ENCODE measurements at places on chromosomes 4 and X.
A peak's percentile ranks its signal among the peaks of the same experiment; 100 is the strongest.

- DNase-seq = peak; percentile 18
Measured at GRCh38 chr4:152534541-152535359, 1.1 kb downstream of the FBXW7 start.

GRCh38 chr4:148015058-148015457 lies 283.2 kb downstream of the ARHGAP10 start:
- no peak for DNase-seq

- no peak for DNase-seq
Measured at GRCh38 chrX:10831716-10832502, 211.5 kb upstream of the MID1 start.

DNA sequence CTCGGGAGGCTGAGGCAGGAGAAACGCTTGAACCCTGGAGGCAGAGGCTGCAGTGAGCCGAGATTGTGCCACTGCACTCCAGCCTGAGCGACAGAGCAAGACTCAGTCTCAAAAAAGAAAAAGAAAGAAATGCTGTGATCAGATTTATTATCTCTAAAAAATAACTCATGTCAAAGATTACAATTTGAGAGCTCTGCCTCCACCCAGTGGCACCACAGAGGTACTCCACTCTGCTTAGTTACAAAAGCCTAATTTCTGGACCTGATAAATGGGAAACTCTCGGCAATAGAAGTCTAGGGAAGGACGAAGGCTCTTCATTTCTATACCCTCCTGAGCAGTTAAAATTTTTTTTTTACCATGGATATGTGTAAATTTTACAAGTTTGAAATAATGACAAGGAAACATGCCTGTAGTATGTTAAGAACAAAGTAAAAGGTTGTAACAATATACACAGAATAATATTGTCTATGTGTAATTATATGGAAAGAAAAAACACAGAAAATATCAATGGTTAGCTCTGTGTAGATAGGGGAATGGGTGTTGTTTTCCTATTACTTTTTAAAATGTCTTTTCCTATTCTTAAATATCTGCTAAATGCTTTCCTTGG lies 149.8 kb downstream of the STIM2 start:
- peak; percentile 38 for DNase-seq

GRCh38 chr4:82900066-82900410 lies 497 bp upstream of the THAP9 start:
- no peak for DNase-seq

DNA sequence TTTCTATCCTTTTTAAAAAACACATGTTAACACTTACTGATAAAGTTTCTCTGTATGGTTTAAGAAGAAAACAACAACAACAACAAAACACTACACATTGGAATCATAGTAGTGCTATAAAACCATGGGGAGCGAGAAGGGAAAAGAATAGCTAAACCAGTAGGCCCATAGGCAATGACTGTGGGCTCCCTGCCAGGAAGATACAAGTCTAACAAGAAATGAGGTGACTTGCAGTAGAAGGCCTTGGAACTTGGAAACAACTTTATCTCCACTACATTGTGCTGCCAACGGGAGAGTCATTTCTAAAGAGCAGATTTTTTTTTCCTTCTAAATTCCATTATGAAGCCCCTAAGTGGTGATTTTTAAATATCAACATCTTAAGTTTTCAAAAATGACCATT lies 78.0 kb downstream of the GPC4 start:
- no peak for DNase-seq

DNA sequence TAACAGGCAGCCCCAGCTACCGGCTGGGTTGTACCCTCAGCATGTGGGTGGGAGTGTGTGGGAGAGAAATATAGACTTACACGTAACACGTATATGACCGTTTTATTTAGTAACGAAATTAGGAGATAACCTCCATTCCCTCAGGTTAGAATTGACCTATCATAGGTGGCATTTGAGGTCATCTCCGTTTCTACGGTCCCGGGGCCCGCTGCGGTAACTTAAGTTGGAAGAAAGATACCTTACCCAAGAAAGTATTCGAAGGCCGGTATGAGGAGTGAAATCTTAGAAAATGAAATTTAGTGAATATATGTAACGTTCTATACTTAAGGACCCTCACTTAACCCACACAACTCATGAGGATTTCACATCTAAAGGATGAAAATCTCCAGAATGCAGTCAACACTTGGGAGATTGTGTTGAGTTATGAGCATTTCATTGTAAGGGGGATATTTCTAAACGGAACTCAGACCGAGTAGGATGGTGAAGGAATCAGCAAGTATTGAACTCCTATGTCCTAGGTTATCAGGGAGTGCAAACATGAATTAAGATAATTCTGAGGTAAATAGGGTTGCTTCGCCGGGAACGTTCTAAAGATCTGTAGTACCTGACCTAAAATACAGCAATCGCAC lies 891 bp downstream of the CISD2 start:
- DNase-seq = no peak

GRCh38 chr4:177450426-177451107 lies 8.3 kb upstream of the AGA start:
- no peak for DNase-seq

DNA sequence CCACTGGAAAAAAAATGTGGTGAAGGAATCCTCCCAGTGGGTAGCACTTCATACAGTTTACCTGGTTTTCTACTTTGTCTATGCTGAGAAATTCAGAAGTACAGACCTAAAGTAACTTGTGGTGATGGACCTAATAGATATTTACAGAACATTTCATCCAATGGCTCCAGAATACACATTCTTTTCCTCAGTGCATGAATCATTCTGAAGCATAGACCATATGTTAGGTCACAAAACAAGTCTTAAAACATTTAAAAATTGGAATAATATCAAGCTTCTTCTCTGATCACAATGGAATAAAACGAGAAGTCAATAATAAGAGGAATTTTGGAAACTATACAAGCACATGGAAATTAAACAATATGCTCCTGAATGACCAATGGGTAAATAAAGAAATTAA lies 450.1 kb upstream of the INTU start:
- DNase-seq = no peak

GRCh38 chr4:174228988-174229387 lies 54.5 kb downstream of the FBXO8 start:
- DNase-seq = no peak

GRCh38 chr4:65538571-65538970 lies 131.7 kb downstream of the EPHA5 start:
- no peak for DNase-seq

- no peak for DNase-seq
Measured at GRCh38 chr4:174537634-174538033, 15.3 kb upstream of the HPGD start.

DNA sequence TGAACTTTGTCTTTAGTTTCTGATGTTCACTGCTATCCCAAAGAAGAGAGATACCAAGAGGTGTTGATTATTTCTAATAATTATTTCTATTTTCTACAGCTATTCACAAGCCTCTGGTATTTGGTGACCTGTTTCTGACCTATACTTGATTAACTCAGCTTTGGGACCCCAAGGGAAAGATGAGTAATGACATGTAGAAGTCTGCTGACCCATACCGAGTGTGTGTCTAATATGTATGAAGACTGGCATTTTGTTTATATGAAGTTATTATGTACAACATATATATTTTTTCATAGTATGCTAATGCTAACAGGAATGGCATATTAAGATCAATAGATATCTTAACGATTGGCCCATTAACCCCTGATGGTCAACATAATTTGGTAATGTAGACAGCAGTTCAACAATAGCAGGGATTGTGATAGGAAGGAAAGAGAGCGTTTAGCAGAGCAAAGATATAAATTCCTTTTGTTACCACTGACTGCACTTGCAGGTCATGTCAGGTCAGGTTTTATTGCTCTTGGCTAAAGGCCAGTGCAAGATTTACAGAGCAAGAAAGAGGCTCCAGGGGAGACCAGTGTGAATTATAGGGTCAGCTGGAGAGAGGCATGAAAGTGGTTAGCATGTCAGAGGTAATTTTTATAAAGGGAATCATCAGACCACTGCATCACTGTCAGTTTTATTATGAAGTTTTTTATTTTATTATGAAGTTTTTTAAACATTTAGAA lies 94.7 kb upstream of the DIPK2B start:
- no peak for DNase-seq

GRCh38 chr4:81921751-81922159 lies 450.0 kb upstream of the RASGEF1B start:
- DNase-seq = no peak

- no peak for DNase-seq
Measured at GRCh38 chrX:6683353-6683752, 148.4 kb upstream of the VCX3A start.

DNA sequence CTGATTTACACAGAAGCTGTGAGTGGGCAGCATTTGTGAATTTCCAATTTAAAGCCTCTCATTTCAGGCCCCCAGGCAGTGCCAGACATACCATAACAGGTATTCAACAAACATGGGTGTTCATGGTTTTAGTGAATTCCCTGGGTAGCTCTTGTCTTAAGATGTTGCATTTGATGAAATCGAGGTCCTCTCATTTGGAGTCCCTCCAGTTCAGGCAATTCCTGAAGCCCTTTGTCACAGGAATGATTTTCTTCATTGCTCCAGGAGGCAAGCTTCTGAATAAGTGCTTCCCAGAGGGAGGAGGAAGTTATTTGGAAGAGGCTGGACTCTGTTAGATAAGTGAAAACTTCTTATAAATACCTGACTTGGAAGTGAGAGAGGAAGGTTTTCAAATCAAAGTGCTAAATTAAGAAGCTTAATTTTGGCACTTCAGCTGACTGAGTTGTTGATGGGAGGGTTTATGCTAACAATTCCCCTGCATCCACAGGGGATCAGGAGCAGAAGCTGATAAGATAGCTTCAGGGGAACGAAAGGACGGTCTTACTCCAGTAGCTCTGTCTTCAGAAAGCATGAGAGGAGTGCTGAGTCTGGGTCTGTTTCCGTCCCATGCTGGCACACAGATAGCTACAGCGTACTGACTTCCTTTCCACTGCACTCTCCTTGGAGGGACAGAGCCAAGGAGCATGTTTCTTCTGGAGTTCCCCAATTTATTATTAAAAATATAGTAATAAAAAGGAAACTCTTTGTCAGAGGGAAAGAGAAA lies 543.1 kb downstream of the GBA3 start:
- DNase-seq = no peak

DNA sequence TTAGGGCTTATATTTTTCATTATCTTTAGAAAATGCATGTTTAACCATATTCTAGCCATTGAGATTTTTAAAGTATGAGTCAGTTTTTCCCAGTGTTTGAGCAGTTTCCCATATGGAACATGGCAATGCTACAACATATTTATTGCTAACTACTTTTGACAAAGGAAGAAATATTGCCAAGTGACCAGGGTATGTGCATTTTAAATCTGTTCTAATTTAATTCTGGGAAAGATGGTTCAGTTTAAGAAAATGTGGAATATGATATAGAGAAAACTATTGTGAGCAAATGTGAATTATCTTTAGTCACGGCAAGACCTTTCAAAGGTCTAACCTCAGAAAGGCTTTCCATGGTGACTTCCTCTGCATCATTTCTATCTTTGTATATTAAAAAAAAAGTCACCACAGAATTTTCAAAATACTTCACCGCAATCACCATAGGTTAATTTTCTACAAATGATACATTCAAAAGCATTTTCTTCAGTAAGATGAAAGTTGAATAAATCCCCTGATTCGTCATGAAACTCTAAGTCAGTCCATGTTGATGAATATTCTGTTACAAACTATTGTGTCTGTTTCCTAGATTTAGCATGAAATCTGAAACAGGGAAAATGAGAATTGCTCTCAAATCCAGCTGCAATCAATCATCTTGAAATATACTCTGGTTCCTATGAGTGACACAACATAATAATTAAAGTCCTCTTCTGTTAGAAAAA lies 2349.0 kb upstream of the TENM3 start:
- no peak for DNase-seq

GRCh38 chr4:169618286-169618685 lies 2.1 kb upstream of the CLCN3 start:
- no peak for DNase-seq

DNA sequence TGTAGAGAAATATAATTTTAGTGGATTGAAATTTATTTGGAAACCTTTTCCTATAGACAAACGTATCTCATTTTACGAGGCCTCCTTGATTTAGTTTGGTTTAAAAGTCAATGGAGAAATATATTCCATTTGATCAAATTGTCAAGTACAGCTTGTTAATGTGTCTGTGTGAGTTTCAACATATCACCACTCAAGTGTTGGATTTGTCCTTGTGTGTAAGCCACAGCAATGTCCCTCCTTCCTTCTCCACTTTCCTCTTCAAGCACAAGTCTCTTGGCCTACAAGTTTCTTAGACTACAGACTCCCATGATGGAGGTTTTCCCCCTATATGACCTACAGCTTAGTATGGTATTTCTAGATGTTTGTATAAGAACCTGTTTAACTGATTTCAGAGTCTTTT lies 104.7 kb downstream of the SYNPO2 start:
- DNase-seq = no peak

- no peak for DNase-seq
Measured at GRCh38 chr4:141497627-141498026, 138.8 kb upstream of the IL15 start.

DNA sequence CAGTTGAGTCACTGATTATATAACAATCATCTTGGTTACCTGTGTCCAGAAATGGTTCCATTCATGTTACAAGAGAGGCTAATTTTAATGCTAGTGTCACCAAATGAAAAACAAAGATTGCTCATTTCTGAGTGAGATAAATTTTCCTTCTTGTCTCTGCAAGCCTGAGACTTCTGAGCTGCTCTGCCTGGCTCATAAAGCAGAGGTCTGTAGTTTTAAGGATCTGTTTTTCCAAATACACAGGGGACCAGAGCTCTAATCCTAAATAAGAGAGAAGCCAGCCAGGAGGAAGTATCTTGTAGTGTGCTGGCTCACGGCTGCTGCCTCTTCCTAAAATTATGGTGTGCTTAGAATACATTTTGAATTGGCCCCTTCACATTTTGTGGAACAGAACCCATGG lies 42.6 kb downstream of the CLDN34 start:
- DNase-seq = no peak

- no peak for DNase-seq
Measured at GRCh38 chr4:65724973-65725372, 54.7 kb upstream of the EPHA5 start.

DNA sequence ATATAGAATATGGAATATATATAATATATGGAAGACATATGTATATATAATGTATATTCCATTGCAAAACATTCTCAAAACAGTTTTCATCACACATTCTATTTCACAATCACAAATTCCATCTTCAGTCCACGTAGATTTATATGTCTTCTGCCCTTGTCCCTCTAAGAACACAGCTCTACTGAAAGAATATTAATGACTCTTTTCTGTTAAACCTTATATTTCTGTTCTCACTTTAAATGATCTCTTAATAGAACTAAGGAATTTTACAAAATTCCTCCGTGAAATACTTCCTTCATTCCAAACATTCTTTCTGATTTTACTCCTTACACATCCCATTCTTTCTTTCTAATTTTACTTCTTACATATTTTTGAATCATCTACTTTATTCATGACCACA lies 1043.1 kb upstream of the PABPC4L start:
- DNase-seq = no peak

- no peak for DNase-seq
Measured at GRCh38 chr4:123092586-123092985, 170.2 kb upstream of the NUDT6 start.

DNA sequence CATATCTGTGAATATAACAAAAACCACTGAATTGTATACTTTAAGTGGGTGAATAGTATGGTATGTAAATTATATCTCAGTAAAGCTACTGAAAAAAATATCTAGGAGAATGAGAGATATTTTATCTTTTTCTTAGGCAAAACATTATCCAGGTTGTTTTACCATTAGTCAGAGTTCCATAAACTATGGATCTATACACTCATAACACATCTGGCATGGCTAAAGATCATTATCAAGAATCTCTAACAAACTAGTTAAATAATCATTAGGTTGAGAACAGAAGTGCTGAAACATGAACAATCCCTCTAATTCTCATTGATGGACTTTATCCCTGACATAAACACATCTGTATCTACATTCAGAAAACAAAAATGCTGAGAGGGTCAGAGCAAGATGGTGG lies 15.6 kb downstream of the MED14 start:
- DNase-seq = no peak

Data from NK-92 treated with Interleukin-12 subunit alpha and Interleukin-12 subunit beta, amount 100 ng/mL, for 24 hours (cell line).